ENCODE measurements at places on chromosomes 16 and 17.

GRCh38 chr17:42285346-42286050, 2.8 kb upstream of the STAT5A start:
- no peak for DNase-seq

DNA sequence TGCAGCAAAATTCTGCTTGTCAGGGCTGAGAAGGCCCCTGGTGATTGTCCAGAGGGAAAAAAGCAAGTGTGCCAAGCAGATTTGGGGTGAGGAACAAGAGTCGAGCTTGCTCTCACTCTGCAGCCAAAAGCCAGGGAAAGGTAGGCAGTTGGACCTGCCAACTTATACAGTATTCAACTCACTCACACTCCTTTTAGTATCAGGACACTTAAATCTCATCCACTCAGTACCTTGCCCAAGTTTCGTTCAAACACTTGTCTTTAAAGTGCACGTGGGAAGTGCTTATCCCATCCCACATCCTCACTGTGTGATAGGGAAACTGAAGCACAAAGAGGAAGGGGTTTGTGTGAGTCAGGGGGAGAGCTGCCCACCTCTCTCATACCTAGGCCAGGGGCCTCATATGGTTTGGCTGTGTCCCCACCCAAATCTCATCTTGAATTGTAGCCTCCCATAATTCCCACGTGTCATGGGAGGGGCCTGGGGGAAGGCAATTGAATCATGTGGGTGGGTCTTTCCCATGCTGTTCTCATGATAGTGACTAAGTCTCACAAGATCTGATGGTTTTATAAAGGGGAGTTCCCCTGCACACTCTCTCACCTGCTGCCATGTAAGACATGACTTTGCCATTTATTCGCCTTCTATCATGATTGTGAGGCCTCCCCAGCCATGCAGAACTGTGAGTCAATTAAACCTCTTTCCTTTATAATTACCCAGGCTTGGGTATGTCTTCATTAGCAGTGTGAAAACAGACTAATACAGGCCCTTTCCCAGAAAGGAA, 25.6 kb upstream of the CES5A start:
- DNase-seq = no peak

GRCh38 chr16:87183647-87184046, 133.5 kb downstream of the C16orf95 start:
- DNase-seq = peak; percentile 8

- DNase-seq = no peak
Measured at GRCh38 chr16:12406158-12406557, 397.5 kb downstream of the CPPED1 start.

GRCh38 chr16:12208341-12209035, 232.0 kb downstream of the SNX29 start:
- no peak for DNase-seq

DNA sequence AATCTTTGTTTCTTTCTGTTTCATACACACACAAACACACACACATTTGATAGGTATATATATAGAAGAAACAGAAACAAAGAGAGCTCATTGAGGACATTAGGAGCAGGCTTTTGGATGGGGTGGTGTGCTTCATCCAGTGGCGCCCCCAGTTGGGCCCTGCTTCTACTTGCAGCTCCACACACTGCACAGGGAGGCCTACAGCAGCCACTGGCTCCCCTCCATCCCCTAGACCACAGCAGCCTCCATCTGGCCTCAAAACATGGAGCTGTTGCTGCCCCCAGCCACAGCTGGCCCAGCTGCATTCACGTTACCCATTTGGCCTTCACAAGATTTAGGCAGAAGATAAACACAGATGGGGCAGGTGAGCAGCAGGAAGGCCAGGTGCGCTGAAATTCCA, 33.1 kb upstream of the NF1 start:
- no peak for DNase-seq

DNA sequence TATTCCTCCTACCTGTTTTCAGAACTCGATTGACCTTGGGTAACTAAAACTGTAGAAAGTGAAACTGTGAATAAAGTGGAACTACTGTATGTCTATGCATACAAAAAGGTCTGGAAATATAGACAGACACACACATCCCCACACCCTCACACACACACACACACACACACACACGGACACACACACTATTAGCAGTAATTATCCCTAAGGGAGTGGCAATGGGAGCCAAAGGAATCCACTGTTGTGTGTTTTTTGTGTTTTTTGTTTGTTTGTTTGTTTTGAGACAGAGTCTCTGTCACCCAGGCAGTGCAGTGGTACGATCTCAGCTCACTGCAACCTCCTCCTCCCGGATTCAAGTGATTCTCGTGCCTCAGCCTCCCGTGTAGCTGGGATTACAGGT, 26.6 kb upstream of the SRCIN1 start:
- no peak for DNase-seq

DNA sequence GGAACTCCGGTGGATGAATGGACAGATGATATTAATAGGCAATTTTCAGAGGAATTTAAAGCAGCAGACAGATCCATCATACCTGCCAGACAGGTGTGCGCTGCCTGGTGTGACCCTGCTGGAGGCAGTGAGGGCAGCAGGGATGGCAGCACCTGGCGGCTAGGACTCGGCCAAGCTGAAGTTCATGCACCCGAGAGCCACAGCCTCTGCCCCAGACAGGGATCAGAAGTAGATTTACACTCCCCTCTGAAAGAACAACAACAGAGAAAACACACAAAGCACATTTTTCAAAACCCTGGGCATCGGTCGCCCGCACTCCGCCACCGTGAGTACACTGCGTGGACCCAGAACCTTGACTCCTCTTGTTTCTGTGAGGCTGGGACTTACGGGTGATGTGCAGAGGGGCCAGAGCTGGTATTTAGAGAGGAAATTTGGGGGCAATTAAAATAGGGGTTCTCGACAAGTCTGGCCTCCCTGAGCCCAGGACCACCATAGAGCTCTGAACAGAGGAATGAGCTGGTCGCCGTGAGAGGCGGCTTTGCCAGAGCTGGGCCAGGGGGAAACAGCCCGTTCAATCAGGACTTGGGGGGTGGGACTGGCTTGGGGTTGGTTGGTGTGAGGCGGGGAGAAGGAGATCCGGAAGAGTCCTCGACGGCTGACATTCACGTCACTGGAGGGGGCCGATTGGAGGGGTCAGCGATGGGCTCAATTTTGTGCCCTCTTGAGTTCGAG, 101.0 kb downstream of the METRNL start:
- no peak for DNase-seq

- DNase-seq = no peak
Measured at GRCh38 chr16:68713361-68713760, 23.7 kb upstream of the CDH1 start.

GRCh38 chr16:67357561-67357960, 30.9 kb downstream of the LRRC36 start:
- no peak for DNase-seq

- DNase-seq = no peak
Measured at GRCh38 chr17:66984730-66985129, 20.2 kb downstream of the CACNG4 start.

- DNase-seq = peak; percentile 71
Measured at GRCh38 chr16:57863434-57864160, 61.3 kb upstream of the KIFC3 start.

GRCh38 chr17:35028531-35029262, 34.8 kb downstream of the RFFL start:
- DNase-seq = no peak

GRCh38 chr17:78528541-78528940, 48.7 kb downstream of the DNAH17 start:
- DNase-seq = no peak

DNA sequence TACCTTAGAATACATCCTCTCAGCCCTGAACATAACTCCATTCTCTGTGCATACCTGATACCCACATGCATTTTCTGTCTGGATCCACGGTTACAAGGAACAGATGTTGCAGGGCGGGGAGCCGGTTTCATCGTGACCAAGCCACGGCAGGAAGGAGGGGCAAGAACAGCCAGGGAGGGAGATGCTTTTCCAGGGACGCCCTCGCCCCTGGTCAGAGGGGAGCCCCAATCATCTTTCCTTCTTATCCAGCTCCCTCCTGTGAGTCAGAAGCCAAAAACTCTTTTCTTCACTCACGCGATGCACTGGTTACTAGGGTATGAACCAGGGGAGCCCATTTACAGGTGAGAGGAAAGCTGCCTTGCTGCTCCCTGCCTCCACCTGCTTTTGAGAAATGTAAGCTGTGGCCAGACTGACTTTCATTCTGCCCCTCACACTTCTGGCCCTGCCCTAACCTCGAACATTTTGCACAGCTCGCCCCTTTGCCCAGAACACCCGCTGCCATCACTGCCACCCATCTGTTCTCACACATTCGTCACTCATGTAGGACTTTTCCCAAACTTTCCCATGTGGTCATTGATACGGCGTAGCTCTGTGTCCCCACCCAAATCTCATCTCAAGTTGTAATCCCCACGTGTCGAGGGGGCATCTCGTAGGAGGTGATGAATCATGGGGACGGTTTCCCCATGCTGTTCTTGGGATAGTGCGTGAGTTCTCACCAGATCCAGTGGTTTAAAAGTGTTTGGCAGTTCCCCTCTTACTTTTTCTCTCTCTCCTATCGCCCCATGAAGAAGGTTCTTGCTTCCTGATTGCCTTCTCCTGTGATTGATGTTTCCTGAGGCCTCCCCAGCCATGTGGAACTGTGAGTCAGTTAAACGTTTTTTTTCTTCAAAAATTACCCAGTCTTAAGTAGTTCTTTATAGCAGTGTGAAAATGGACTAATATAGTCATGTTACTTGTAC, 20.5 kb downstream of the FOXL1 start:
- no peak for DNase-seq

DNA sequence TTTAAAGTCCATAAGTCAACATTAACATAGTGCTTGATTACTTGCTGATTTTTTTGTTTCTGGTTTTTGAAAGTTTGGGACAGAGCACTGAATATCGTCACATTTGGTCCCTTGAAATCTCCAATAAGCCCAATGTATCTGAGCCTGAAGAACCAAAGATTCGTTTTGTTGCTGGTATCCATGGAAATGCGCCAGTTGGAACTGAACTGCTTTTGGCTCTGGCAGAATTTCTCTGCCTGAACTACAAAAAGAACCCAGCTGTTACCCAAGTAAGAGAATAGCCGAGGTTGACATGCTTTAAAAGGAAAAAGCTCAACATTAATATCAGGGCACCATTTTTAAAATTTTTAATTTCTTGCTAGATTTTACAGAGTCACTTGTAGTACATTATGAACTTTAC, 27.7 kb upstream of the GOSR1 start:
- no peak for DNase-seq

- no peak for DNase-seq
Measured at GRCh38 chr17:4747847-4748246, 8.1 kb upstream of the CXCL16 start.

DNA sequence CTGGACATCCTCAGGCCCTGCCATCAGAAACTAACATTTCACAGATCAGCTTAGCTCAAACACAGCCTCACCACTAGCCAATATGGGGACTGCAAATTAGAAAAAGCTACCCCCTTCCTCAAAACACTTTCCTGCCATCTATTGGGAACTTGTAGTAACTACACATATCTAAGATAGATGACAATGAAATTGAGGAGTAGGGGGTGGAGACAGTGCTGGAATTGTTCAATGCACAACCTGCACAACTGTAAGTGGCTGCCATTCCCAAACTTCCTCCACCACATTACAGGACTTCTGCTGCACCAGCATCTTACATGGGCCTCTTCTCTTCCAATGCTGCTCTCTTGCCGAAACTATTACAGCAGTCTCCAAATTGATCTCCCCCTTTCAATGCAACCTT, 21.9 kb downstream of the AIPL1 start:
- DNase-seq = no peak

DNA sequence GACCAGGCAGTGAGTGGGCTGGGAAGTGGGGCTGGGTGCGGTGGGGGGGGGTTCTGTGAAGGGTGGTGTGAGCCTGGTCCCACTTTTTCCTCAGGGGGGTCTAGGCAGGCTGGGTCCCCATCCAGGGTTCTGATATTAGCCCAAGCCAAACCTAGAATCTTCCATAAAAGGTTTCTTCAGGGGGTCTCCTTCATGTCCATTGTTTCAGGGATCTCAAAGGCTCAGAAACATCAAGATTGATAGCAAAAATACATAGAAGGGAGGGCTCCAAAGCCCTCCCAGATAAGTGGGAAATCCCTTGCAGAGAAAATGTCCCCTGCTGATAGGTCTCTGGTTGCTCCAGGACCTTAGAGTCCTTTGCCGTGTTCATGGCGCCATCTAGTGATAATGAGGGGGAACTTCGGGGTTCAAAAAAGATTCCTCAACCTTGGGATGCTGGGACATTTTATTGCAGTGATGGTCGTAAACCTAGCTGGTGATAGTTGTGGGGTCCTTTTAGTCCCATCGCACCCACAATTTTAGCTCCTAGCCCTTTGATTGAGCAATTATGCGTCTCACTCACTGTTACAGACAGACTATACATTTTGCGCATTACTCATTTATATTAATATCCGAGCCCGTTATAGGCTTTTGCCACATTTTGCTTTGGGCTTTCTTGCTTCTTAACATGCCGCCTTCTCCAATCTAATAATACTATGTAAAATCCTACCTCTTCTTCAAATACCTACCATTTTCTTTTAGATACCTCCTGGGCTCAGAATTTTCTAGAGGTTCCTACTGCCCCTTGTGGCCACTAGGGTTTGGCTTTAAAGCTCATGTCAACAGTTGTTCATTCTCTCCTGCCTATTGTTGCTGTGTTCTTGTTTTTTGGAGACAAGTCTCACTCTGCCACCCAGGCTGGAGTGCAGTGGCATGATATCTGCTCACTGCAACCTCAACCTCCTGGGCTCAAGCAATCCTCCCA, 35.1 kb downstream of the IGF2BP1 start:
- DNase-seq = peak; percentile 70

DNA sequence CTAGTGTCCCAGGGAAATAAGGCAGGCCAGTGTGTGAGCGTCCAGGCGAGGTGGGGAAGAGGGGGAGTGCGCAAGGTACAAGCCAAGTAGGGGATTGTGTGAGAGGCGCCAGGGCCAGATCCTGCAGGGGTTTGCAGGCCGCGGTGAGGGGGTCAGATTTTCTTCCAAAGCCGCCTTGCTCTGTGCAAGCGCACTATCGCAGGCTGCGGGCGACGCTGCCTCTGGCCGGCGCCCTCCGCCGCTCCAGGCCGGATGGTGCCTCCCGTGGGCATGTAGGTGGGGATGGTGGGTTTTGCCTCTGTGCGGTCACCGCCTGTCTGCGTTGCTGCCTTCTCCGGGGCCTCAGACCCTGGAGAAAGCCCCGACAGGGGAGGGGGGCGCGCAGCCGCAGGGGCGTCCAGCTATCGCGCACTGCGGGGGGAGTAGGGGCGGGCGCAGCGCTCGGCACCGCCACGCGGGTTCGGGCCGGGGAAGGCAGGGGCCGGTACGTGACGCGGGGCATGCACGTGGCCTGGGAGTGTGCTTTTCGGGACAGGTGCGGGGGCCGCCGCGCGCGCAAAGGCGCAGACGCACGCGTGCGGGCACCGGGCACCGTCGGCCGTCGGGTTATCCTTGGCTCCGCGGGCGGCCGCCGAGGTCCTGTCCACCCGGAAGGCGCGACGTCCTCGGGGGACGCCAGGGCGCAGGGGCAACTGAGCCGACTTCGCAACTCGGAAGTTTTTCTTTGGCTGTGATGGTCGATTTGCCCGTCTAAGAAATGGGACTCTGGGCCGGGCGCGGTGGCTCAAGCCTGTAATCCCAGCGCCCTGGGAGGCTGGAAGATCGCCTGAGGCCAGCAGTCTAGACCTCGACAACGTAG, 1.1 kb upstream of the HAPSTR1 start:
- DNase-seq = peak; percentile 55

Data from left hindlimb (tissue), 1 donor.